ENCODE measurements at places on chromosomes 16 and 17.

- DNase-seq: no peak
These were observed 260.1 kb upstream of the C16orf82 start for GRCh38 chr16:26806657-26807056.

DNA sequence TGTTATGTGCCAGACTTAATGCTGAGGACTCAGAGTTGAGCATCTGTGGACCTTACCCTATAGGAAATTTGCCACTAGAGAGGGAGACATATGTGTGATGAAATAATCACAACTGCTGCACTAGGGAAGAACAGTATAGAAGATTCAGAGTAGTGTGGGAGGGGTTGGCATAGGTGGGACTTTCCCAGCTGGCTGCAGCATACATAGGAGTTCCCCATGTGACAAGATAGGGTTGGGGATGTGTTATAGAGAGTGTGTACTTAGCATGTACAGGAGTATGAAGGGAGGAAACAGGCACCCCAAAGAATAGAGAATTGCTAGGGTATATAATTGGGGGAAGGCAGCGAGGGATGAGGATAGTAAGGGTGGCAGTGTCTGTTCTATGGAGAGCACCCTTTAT is 2.9 kb downstream of the NUP93 start:
- no peak for DNase-seq

- no peak for DNase-seq
These were observed 214.1 kb downstream of the HS3ST3B1 start for GRCh38 chr17:14514973-14515372.

DNA sequence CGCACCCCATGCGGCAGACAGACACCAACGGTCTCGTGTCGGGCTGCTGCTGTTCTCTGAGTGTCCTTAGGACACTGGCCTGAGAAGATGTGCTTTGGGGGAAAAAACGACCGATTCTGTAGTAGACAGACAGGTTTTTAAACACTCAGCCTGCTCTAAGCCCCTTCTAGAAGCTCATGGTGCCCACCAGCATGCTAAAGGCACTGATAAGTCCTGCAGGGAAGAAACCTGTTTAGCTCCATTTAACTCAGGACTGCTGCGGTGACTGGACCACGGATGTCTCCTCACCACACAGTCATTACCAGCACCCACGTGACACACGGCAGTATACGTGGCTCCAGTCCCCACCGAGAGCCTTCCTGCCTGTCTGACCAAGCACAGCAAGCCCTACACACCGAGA is 19.1 kb upstream of the APRT start:
- DNase-seq: no peak

- peak; percentile 11 for DNase-seq
These were observed 19.0 kb downstream of the MED24 start for GRCh38 chr17:40035162-40035559.

DNA sequence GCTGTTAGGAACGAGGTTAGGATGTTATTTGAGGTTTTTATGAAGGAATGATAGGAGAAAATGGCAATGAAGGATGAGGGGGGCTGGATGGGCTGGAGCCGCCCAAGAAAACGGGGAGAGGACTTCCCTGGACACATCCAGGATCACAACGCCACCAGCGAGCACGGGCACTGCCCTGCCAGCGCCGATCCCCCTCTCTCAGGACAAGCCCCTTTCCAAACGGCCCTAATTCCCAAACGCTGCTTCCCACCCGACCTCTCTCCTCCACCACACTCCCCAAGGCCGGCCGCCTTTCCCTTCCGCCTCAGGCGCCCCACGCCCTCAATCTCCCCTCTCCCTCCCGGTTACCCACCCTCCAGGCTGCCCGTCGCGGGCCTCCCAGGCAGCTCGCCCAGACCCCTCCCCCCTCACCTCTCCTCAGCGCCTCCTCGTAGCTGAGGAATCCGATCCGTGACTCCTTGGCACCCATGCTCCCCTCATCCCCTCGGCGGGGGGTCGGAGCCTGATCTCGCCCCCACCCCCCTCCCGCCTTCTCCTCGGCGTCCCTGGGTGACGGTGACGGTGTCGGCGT is 377 bp downstream of the USP32 start:
- DNase-seq: peak; percentile 79

- no peak for DNase-seq
These were observed 1.2 kb upstream of the KRT17 start for GRCh38 chr17:41625602-41626001.

GRCh38 chr16:49834531-49835151 is 21.3 kb downstream of the ZNF423 start:
- DNase-seq: no peak

GRCh38 chr16:85291302-85292148 is 179.3 kb upstream of the CIBAR2 start:
- no peak for DNase-seq

GRCh38 chr16:86359571-86359970 is 150.8 kb upstream of the FOXF1 start:
- no peak for DNase-seq

GRCh38 chr16:10688291-10688690 is 6.4 kb downstream of the TEKT5 start:
- DNase-seq: no peak

DNA sequence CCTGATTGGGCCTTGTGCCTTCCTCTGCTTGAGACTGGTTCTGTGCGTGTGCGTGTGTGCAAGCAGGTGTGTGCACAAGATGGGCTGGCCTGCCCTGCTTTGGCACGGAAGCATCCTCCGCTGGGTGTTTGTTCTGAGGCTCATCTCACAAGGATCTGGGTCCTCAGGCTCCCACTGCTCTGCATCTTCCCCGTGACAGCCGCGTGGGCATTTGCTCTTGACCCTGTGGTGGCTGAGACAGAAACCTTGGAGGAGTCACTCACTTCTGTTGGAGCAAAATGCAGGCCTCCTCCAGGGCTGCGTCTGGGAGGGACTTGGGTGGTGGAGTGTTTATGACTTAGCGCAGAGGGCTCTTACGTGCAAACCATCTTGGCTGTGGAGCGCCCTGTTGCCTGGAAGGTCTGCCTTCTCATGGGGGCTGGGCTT is 119.2 kb downstream of the RPTOR start:
- no peak for DNase-seq

GRCh38 chr16:84255050-84255810 is 15.4 kb upstream of the KCNG4 start:
- DNase-seq: no peak

DNA sequence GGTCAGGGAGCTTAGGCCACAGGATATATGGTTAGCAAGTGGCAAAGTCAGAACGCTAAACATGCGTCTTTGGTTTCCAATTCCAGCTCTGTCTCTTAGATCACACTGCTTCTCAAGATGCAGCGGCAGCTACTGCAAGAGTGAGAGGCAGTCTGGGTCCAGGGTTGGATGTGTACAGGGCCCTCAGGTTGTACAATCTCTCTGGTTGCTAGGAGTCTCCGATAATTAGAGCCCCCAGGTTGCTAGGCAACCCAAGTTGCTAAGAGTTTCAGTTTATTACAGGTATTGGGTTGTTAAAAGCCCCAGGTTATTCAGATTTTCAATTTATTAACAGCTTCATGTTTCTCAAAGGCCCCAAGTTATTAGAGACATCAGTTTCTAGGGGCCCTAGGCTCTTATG is 15.5 kb upstream of the SPACA3 start:
- no peak for DNase-seq

DNA sequence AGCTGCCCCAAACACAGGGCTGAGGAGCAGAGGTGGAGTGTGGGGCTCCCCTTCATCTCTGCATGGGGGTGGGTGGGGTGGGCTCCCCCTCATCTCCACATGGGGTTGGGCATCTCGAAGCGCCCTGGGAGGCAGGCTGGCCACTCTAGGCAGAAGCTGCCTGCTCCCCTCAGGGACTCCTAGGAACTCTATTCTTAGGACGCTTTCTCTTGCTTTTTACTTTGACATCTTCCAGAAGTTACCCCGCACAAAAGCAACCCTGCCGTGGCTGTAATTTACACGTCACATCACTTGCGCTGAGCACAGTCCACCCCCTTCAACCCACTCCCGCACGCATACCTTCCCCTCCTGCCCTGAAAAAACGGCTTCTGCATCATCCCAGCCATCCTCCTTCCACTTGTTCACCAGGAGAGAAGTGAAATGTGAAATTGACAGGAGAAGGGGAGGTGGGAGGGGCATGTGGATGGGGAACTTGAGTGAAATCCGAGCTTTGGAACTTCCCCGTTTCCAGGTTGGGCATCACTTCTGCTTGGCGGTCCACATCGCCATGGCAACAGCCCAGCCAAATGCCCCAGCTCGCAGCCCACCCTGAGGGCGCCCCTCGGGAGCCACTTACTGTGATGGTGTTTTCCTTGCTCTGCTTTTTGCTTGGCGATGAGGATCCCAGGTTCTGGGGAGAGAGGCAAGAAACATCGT is 53.7 kb upstream of the RCVRN start:
- no peak for DNase-seq

GRCh38 chr17:21843318-21843865 is 151.1 kb downstream of the KCNJ18 start:
- no peak for DNase-seq

DNA sequence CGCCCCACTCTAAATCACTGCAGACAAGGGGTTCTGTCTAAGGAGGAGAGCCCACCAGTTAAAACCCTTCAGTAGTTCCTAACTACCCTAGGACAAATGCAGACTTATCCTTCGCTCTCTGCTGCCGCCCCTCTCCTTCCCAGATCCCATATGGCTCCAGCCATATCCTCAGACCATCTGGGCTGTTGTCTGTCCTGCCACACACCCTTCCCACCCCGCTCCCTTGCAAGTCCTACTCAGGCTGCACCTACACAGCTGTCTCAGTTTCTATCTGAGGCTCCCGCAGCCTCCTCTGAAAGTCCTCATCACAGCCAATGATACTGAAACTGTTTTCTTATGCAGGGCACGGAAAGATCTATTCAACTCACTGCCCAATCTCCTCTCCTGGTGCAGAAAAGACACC is 720 bp upstream of the BCKDK start:
- DNase-seq: peak; percentile 22

DNA sequence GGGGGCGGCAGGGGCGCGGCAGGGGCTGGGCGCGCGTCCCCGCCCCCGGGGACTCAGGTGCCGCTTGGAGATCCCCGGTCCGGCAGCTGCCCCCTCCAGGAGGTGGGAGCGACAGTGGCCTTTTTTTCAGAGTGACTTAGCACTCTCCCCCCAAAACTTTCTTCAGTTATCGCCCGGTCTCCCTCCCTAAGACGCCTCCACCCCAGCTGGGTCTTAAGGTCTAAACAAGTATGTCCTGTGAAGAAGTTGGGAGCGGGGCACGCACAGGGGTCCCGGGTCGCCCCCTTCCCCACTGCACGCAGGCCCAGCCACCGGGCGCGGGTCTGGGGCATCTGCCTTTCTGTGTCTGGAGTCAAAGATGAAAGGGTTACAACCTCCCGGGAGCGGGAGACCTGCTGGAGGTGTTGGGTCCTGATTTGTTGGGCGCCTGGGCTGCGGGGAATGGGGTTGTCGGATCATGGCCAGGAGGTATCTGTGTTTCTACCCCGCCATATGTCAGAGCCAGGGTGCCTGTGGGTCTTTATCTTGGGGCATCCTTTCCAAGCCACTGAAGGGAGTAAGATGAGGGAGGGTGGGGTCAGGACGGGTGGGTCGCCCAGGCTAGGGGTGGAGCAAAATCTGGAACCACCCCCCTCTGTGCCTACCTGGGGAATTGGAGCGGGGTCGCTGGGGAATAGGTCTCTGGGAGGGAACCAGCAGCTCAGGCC is 757 bp downstream of the FMNL1 start:
- no peak for DNase-seq

DNA sequence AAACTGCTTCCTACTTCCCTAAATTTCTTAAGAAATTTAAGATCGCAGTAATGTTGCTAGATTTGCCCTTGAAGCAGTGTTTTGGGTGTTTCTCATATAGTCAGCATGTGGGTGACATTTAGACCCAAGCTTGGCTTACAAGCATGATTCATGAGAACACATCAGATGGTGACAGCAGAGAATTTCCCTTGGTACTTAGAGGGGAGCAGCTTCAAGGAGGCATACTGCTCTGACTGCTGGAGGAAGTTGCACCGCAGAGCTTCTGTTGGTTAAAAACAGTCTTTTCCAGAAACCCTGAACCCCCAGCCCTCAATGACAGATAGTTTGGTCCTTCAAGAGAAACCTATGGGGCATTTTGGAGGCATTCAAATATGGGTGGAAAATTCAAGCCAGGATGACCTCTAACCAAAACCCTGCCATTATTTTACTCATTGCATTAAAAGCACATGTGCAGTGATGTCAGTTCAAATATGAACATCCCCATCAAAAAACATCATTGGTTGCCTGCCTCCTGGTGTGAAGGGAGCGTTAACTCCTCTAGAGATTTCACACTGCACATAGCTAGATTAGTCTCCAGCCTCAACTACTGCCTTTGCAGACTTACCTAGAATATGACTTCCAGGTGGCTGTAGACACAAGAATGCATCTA is 201.5 kb upstream of the CACNG5 start:
- DNase-seq: no peak

DNA sequence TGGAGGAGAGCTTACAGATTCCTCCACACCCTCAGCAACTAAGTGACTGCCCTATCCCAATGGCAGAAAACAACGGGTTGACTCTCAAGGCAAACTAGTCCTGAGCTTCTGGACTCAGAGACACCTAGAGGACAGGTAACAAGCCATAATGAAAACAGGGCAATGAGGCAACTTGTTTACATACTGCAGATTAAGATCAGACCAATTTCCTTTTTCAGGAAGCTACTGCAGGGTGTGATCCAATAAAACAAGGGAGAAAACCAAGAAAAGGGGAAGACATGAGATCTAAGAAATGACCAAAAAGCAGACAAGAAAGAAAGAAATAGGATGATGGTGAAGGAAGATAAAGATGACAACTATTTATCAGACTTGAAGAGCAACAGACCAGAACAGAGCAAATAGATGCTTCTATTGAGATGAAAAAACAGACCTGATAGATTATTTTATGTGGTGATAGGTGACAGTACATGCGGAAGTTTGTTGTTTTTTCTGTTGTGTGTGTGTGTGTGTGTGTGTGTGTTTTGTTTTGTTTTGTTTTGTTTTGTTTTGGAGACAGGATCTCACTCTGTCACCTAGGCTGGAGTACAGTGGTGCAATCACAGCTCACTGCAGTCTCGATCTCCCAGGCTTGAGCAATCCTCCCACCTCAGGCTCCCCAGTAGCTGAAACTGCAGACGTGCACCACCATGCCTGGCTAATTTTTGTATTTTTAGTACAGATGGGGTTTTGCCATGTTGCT is 120.7 kb downstream of the GAS7 start:
- no peak for DNase-seq

DNA sequence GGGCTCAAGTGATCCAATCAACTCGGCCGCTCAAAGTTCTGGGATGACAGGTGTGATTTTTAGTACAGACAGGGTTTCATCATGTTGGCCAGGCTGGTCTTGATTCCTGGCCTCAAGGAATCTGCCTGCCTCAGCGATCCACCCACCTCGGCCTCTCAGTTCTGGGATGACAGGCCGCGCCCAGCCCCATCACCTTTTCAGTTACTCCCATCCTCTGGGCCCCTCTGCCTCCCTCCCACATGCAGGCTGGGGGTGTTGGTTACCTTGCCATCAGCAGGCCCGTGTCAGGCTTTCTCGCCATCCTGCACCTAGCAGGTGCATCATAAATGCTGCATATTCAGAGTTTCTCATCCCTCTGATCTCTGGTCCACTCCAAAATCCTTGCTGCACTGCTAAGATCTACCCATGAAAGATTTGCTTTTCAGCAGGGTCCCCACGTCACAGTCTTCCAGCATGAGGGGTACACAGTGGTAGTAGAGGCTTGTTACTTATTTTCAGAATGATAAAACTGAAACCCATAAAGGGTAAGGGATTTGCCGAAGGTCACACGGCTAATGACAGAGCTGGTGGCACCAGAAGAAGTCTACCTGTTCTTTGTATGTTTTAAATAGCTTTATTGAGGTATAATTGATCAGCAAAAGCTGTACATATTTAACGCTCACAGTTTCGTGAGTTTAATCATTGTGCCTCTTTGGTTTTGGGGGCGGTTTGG is 16.6 kb downstream of the PMM2 start:
- no peak for DNase-seq

- DNase-seq: no peak
These were observed 20.9 kb upstream of the DRG2 start for GRCh38 chr17:18066866-18067265.
